ENCODE measurements at places on chromosomes 6 and 20.

GRCh38 chr6:96743496-96743895 lies 93.8 kb downstream of the GPR63 start:
- no peak for DNase-seq

GRCh38 chr6:107237992-107238660 lies 122.8 kb upstream of the BEND3 start:
- no peak for DNase-seq

DNA sequence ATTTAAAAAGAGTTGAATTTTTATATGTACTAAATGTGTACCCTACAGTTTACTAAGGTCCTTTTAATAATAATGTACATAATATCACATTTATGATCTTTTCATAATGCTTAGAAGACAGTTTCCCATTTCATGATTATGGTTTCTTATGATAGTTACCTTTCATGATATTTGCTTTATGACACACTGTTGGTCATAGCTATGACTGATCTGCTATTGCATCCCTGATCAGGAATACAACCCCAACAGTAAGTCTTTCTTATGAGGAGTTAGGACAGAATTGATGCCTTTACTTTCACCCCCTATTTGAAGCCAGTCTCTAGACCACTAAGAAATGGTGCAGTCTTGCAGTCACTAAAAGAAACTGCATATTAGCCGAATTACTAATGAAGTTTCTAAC lies 31.0 kb downstream of the LCA5 start:
- DNase-seq, result no peak

- DNase-seq, result no peak
Measured at GRCh38 chr6:81822568-81822967, 70.1 kb upstream of the TENT5A start.

DNA sequence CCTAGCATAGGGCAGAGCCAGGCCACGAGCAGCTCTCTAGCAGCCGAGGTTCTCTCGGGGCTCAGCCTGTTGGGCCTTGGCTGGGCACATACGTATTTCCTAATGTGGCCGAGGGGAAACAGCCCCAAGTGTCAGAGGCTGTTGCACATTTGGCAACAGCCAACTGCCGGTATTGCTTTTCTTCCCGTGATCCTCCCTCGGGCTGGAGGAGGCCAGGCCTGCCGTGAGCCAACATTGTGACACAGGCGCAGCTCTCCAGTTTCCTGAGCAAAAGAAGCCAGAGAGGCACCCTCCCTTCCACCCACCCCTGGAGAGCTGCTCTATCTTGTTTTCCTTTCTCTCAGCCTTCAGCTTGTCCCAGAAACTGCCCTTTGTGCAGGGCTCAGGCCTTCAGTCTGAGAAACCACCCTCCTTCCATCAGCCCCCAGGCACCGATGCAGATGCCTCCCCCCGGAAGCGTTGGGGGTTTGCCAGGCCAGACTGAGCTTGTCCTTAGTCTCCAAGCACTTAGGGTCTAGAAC lies 5.1 kb upstream of the BPI start:
- no peak for DNase-seq

DNA sequence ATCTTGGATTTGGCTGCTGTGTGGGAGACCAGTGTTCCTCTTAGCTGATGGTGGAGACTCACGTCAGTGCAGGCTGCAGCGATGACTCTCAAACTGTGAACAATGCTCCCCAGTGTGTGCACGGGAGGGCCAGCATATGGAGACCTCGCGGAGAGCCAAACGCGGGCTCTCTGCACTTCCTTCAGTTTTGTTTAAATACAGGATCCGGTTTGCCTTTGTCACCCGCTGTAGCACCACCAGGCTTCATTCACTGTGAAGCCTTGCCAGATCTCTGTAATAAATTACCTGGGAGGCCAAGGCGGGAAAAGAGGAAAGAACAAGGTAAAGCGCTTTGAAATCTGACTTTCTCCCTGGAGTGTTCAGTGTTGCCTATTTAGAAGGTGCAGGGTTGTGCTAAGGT lies 30.7 kb upstream of the TMEM14A start:
- no peak for DNase-seq

- DNase-seq, result no peak
Measured at GRCh38 chr20:47124181-47124717, 229.6 kb downstream of the EYA2 start.

GRCh38 chr20:38164624-38165088 lies 414 bp downstream of the TGM2 start:
- no peak for DNase-seq

DNA sequence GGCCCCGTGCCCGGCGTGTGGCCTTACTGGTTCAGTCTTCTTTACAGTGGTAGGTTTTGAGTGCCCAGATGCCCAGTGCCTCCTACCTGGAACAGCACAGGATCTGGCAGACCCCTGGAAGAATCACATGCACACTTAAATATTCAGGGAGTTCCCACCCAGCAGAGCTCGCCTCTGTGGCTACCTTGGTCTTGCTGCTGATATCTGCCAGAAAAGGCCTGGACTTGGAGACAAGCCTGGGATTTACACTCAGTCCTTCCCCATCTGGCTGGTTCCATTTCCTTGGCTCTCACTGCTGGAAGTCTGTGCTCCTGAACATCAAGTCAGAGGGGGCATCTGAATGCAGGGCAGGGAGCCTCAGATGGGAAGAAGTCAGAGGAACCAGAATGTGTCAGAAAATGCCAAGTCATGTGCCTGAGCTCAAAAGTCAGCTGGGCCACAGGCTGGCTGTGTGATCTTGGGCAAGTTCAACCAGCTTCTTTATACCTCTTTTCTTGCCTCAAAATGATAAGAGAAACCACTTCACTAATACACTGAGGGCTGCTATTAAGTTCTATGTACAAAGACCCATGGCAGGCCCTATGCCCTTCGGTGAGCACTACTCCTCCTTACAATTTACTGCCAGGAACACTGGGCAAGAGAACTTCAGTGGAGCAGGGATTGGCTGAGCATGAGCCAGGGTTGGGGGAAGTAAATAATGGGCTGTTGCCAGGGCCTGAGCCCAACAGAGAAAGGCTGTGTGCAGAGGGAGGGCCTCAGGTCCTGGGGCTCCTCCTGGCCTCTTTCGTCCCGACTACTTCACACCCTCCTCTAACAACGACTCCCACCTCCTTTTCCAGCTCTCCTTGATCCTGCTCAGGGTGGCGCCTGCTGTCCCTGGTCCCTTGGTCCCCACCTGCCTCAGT lies 158.1 kb upstream of the PROKR2 start:
- no peak for DNase-seq

GRCh38 chr6:135412761-135413160 lies 84.8 kb downstream of the AHI1 start:
- no peak for DNase-seq

DNA sequence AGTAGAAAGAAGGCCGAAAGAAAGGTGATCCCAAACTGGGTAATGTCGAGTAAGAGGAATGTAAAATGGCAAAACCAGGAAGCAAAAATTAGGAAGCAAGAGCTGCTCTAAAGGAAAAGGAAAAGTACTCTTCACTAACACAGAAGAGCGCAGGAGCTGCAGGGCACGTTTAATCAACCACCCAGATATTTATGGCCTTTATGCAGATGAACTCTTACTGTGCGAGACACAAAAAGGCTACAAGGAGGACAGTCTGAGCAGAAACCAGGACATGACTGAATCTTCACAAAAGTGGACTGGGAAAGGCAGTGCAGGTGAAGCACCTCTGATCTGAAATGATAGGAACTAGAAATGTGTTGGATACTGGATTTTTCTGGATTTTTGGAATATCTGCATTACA lies 15.2 kb upstream of the PRR18 start:
- DNase-seq, result no peak

GRCh38 chr6:89597988-89598387 lies 40.6 kb downstream of the LYRM2 start:
- peak; percentile 6 for DNase-seq

DNA sequence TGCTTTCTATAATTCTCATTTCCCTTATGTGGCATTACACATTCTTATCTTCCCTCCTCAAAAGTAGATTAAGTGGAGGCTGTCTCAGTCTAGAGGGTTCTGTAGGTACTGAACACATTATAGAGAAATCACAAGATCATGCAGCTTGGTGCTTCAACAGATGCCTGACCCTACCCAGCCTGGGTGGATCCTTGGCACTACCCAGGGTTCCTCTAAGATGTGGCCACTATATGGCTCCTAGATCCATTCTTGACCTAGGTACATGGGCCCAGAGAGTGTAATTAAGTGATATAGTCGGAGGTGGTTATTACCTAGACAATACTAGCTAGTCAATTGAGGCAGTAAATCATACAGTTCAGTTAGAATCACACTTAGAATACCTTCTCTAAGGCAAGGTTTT lies 213.9 kb downstream of the AKAP7 start:
- DNase-seq, result no peak

- DNase-seq, result no peak
Measured at GRCh38 chr20:4252005-4252404, 236.6 kb upstream of the RNF24 start.
